ENCODE measurements at places on chromosomes 3 and 15. TPM values are rescaled to one million over a fixed set of nuclear protein-coding genes. Genes with fewer than 3 reads are reported as not detected.

XXYLT1 gene
- 35.3 TPM for total RNA-seq

COL7A1 gene
- 1.4 TPM for total RNA-seq

MYH15 gene
- total RNA-seq = 0.19 TPM

PPP2R3A gene
- total RNA-seq = 6.7 TPM

DCP1A gene
- 10.2 TPM for total RNA-seq

EFCC1 gene
- total RNA-seq = 0.18 TPM

ZIC1 gene
- total RNA-seq = not detected

GOLGA8K gene
- total RNA-seq = 0.28 TPM

SLC51B gene
- not detected for total RNA-seq

IGF1R gene
- total RNA-seq = 50.3 TPM

SHC4 gene
- 0.54 TPM for total RNA-seq

CPN2 gene
- total RNA-seq = not detected

DNAJA4 gene
- total RNA-seq = 5.3 TPM

CLDN16 gene
- under 0.01 TPM for total RNA-seq

CRBN gene
- 59.8 TPM for total RNA-seq

NANOGP8 gene
- total RNA-seq = not detected

AGTR1 gene
- total RNA-seq = not detected

ILDR1 gene
- total RNA-seq = not detected

DPH3 gene
- 16.5 TPM for total RNA-seq

GOLGA8T gene
- not detected for total RNA-seq

STRIT1 gene
- total RNA-seq = not detected

AGBL1 gene
- not detected for total RNA-seq

AHSG gene
- not detected for total RNA-seq

ADGRG7 gene
- not detected for total RNA-seq

ANKUB1 gene
- total RNA-seq = not detected

GLDN gene
- 0.09 TPM for total RNA-seq

CX3CR1 gene
- total RNA-seq = not detected

HAUS2 gene
- total RNA-seq = 27.2 TPM

OR5K2 gene
- not detected for total RNA-seq

SLC27A2 gene
- total RNA-seq = not detected

CHRM5 gene
- total RNA-seq = under 0.01 TPM

FRG2C gene
- total RNA-seq = not detected

GOLGA6L7 gene
- total RNA-seq = not detected

IQCF5 gene
- total RNA-seq = not detected

FLNB gene
- total RNA-seq = 950 TPM

ACKR2 gene
- total RNA-seq = not detected

FBLN2 gene
- total RNA-seq = 1.5 TPM

DIS3L gene
- 21.1 TPM for total RNA-seq
